ENCODE measurements at places on chromosomes 1 and 21.

DNA sequence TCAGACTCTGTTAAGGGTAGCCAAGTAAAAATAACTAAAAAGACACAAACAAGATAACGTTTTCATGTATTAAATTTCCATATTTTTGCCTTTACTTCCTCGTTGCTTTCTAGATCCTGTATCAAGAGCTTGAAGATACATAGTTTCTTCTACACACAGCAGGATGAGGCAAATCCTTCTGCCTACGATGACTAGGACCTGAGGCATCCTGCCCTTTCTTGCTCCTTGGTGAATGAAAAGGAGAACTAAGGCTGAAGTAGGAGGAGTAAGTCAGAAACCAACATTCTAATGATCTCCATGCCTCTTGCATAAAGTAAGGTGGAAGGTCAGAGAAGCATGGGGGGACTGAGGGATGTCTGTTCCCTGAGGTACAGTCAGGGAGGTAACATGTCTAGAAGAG is 102.6 kb downstream of the GPATCH2 start:
- peak; percentile 30 for DNase-seq

GRCh38 chr1:245301162-245301580 is 146.4 kb downstream of the KIF26B start:
- peak; percentile 23 for DNase-seq

DNA sequence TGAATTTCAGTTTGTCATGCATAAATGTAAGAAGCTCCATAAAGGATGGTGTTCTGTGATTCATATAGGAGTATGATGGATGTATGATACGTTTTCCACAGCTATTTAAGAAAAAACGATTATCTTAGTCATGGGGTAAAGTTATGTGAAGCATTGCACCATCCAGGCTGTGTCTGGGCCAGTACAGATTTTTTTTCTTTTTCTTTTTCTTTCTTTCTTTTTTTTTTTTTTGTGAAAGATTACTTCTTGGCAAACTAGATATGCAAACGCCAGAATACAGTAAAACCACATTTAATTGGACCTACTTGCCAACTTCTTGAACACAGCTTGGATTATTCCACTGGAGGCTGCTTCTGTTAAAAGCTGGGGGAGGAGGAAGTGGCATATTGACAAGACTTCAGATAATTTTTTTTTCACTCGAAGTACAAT is 14.9 kb downstream of the ZBTB18 start:
- DNase-seq: peak; percentile 36

DNA sequence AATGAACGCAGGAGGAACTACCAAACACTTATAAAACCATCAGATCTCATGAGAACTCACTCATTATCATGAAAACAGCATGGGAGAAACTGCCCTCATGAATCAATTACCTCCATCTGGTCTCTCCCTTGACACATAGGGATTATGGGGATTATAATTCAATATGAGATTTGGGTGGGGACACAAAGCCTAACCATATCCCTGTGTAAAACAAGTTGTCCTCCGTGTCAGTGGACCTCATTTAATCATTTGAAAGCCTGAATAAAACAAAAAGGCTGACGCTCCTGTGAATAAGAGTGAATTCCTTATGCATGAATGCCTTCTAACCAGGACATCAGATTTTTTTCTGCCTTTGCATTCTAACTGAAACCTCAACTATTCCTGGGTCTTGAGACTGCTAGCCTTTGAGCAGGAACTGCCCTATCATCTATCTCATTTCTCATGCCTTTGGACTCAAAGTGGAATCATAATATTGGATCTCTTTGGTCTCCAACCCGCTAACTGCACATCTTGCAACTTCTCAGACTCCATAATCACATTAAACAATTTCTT is 648.8 kb downstream of the ADGRL2 start:
- DNase-seq: no peak

GRCh38 chr1:25513666-25514065 is 29.7 kb upstream of the LDLRAP1 start:
- DNase-seq: no peak

DNA sequence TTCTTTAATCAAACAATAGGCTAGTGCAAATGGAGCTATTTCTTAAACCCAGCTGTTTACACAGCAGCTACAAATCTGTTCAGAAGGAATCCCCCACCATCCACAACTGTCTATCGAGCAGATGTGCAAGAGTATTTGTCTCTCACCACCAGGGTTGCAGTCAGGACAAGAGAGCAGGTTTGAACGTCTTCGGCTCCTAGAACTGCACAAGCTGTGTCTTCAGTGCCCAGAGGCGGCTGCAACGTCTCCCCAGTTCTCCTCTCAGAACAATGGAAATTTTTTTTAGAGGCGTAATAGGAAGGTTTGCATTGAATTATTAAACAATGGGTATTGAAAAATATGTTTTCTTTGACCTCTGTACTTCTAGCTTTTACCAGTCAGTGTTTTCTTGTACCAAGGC is 7.3 kb downstream of the OVAAL start:
- no peak for DNase-seq

DNA sequence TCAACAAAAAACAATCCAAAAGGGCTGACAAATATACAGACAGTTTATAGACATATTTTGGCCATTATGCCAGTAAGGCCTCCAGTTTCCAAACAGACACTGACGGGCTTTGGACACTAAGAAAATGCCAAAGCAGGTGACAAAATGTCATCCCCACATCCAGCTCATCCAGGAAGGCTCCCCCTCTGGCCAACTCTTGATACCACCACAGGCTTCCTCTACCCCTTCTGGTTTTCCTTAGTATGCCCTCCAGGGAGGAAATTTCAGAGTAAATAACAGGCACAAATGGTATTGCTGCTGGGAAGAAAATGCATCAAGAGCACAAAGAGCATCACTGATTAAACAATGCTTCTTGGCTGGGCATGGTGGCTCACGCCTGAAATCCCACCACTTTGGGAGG is 225.3 kb downstream of the VAV3 start:
- DNase-seq: no peak

- DNase-seq: peak; percentile 48
These were observed 11.5 kb upstream of the AIM2 start for GRCh38 chr1:159088050-159088449.

- no peak for DNase-seq
These were observed 7.2 kb downstream of the ADPRS start for GRCh38 chr1:36095760-36096405.

DNA sequence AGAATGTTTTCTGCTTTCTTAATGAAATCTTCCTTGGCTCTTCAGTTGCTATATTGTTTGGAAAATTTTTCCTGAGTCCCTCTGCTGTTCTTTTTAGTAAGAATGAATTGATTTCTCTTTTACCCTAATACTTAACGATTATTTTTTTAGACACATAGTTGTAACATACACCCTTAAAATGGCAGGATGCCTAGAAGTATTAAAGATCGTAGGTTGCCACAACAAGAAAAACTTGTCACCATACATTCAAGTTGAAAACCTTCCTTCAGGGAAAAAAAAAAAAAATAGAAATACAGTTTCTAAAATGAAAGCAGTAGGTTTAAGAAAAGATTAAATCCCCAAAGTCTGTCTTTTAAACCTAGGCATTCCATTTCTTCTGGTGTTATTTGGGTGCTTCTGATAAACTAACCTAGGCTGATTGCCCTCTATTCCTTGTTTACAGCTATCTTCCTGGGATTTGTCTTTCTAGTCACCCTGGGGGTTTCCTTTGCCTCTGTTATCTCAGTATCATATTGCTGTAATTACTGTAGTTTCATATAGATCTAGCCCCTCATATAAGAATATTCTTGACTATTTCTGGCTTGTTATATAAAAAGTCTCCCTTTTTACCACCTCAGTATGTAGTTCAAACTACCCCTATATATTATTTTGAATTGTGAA is 16.8 kb downstream of the SUCO start:
- no peak for DNase-seq

- DNase-seq: no peak
These were observed 21.1 kb upstream of the TBX15 start for GRCh38 chr1:119009312-119009655.

DNA sequence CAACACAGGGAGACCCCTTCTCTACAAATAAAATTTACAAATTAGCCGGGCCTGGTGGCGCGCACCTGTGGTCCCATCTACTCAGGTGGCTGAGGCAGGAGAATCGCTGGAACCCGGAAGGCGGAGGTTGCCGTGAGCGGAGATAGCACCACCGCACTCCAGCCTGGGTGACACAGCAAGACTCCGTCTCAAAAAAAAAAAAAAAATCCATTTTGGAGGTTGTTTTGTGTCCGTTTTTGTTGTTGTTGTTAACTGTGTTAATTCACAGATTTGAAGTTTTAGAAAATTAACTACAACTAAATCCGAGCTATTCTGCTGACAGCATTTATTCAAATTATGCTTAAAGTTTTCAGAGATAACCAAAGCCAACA is 618 bp downstream of the CLCC1 start:
- no peak for DNase-seq

DNA sequence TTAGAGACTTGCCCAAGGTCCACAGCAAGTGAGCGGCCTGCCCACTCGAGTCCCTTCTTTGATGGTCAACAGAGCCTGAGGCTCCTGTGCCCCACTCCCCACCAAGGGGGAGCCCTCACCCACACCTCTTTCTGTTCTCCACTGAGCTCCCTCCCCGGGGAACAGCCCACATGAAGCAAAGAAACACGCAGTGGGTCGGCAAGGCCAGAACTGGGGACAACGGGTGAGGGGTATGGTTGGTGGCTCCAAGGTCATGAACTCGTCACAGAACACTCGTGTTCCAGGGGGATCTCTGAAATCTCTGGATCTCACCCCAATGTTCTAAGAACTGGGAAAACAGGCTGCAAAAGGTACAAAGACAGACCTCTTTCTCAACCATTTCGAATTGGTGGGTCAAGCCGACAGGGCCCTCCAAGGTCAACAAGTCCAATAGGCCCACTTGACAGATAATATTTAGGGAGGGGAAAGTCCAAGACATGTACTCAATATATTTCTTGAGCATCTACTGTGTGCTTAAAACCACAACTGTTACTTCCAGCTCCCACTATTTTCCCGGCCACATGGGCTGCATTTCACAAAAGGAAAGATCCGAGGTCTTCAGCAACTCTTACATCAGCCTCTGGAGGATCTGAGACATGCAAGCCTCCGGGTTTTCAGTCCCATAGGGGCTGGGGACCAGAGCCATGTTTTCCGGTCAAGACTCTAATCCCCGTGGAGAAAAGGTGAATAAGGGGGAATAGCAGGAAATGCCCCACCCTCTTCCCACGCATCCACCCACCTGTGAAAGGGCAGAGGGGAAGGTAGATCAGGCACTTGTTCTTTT is 1.1 kb upstream of the RAP1GAP start:
- no peak for DNase-seq

GRCh38 chr1:109784551-109785252 is 21.0 kb upstream of the EPS8L3 start:
- no peak for DNase-seq

GRCh38 chr1:20126041-20126805 is 6.9 kb upstream of the PLA2G2D start:
- no peak for DNase-seq

DNA sequence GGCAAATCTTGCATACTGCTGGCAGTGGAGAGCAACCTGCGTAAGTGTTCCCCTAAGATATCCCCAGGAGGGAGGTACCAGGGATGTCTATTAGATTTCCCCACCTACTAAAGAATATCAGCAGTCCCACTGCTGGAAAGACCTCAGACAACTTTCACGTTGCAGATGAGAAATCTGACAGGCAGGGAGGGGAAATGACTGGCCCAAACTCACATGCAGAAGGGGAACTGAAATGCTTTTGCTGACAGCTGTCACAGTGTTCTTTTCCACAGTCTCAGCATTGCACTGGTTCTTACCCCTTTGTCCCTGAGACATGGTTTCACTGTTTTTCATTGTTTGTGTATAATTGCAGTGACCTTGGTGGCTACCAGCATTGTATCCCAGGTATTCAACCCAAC is 84.8 kb upstream of the ATP1A1 start:
- no peak for DNase-seq

- DNase-seq: no peak
These were observed 10.4 kb upstream of the AGO4 start for GRCh38 chr1:35797380-35797779.

- DNase-seq: no peak
These were observed 8.0 kb upstream of the MACF1 start for GRCh38 chr1:39196244-39197215.

GRCh38 chr21:42221581-42222345 is 2.8 kb downstream of the ABCG1 start:
- peak; percentile 29 for DNase-seq

DNA sequence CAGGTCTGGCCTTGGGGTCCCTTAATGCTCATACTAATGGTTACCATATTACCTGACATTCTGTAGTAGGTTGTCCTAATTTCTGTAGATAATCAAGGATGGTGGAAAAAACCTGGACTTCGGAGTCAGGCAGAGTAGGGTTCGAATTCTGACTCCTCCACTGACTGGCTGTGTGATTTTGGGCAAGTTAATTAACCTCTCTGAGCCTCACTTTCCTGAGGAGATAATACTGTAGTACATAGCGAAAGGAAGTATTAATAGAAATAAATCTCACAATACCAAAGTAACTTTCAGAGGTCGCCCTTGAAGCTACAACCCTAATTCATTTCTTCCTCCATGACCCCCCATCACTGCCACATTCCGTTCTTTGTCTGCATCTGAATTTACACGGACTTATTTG is 72.9 kb downstream of the KCNN3 start:
- no peak for DNase-seq

DNA sequence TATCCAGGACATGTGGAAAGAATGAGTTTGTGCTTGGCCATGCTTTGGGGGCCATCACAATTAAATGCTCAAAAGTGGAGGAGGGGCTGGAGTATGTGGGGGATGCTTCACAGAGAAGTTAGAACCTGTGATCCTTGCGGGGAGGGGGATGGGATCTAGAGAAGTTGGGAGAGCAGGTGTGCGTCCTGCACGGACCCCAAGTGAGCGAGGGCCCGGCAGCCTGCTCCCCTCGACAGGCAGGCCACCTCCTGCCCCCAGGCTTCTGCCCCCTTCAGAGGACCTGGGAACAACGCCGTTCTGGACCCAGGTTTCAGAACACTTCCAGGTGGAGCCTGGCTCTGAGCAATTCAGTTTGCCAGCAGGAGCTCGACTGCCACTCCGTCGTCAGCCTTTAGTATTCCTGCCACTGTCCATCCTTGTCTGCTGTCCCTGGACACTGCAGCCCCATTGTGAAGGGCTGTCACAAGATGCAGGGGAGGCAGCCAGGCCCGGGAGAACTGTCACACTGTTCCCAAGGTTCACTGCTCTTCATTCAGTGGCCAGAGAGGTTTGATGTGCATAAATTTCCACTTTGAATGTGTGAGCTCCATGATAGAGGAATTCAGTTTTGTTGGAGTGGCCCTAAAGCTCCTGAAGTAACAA is 112.2 kb downstream of the DHRS3 start:
- DNase-seq: no peak

GRCh38 chr1:164733070-164733469 is 174.1 kb downstream of the PBX1 start:
- DNase-seq: no peak

DNA sequence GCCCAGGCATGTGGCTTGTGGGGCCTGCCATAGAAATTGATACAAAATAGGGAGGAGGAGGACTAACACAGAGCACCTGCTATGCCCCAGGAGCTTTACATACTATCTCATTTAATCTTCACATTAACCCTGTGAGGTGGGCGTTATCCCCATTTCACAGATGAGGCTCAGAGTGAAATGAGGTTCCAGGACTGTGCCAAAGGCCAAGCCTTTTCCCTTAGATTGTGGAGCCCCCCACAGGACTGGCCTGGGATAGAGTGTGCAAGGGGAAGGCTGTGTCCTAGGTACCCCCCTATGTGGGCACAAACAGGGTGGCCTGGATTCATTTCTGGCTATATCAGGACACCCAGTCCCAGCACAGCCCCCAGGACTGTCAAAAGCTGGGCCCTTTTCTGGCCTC is 2.2 kb upstream of the DDOST start:
- no peak for DNase-seq
